NCI-H1092 (cell line): ENCODE measurements at places on chromosomes 3 and 15.

DNA sequence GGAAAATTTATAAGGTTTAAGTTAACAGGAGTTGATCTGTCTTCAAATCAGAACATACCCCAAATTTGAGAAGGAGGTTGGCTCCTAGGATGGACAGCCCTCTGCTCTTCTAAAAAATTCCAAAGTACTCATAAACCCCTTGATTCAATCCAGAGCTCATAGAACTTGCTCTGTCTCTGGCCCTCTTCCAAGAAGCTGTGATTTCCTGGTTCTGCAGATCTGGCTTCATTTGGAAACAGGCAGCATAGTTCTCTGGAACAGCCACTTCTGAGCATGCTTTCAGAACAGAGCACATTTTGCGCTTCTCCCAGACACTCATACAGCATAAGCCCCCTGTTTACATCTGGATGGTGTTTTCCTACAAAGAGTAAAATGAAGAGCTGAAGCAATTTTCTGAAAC, 96.7 kb downstream of the KBTBD8 start:
- DNase-seq: no peak

DNA sequence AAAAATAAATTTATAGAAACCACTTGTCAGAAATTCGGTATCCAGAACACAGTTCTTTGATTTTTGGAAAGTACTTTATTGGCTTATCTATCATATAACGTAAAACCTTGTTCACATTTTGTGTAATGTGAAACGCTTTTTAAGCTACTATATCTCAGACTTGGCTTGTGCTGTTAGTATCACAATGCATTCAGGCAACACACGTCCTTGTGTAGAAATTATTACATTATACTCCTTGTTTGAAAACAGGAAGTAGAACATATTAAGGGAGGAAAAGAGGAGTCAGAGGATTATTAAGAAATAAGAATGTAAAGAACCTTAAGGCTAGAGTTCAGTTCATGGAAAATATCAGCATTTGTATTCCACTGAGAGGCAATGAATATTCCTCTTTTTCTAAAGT, 1.6 kb downstream of the DNAJC13 start:
- DNase-seq: no peak

DNA sequence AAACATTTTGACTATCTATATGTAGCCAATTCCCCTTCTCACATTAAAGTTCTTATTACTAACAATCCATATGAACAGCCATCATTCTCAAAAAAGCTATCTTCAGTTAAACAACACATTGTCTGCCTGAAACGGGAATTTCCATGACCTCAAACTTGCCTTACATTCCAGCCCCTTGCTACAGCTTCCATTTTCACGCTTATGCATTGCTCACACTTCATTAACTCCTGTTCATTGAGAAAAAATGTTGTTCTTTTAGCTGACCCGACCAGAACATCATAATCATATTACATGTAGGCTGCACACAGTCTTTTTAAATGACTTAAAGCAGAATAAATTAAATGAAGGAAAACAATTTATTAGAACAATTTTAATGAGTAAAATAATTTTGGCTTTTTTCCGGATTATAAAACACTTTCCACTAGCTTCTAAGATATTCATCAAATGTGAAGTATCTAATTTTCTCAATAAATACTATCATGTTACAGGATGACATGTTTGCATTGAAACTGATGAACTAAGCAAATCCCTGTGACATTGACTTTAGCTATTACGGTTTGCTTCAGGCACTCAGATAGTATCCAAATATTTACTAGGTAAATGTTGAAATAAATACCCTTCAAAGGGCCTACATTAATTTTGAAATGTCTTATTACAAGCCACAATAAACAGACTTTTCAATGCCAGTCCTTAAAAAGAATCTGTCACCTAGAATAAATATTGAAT, 49.9 kb downstream of the P3H2 start:
- no peak for DNase-seq

- no peak for DNase-seq
Observed at GRCh38 chr3:30649572-30650318, 43.3 kb downstream of the TGFBR2 start.

- no peak for DNase-seq
Observed at GRCh38 chr3:127751163-127751621, 71.1 kb downstream of the MGLL start.

DNA sequence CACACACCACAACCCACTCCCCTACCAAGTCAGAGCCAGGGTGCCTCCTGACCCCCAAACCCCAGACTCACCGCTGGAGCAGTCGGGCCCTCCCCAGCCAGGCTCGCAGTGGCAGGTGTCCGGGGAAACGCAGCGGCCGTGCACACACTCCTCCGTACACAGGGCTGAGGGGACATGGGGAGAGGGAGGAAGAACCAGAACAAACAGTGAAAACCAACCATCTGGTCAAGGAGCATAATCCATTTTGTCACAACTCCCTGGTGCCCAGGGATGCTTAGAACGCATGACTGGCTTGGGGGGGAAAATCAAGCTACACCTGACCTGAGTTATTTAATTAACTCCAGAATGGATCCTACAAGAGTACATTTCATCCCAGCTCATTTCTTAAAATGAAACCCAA, 159.2 kb downstream of the MEGF11 start:
- DNase-seq: no peak
